Stimulated activated CD4-positive, alpha-beta T cell treated with anti-CD3 and anti-CD28 coated beads, TNF-alpha, amount 100 ng/mL, for 4 hours (primary cell): ENCODE measurements at places on chromosomes 13 and 19.
A peak's percentile ranks its signal among the peaks of the same experiment; 100 is the strongest.

- DNase-seq = peak; percentile 30
These were observed at the start of gene CLIP3 for GRCh38 chr19:36032251-36033104. Gene CLIP3, minus strand, starts transcription at chr19:36032873. Its CDS starts 516 bp downstream, at chr19:36032357.

DNA sequence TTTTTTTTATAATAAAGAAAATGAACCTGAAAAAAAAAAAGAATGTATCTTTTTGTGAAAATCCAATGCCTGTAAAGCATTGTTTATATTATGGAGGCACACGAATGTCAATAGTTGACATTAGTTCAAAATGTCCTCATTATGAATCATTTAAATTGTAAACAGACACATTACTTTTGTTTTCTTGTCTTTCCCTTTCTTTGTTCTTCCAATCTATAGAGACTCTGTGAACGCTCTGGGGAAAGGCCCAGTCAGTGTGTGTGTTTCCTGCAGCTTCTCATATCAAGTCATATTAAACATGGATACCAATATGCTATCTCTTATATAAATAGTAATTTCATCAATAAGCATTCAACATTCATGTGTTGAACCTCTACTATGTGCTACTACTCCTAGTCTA, 193.1 kb downstream of the KCTD12 start:
- no peak for DNase-seq

DNA sequence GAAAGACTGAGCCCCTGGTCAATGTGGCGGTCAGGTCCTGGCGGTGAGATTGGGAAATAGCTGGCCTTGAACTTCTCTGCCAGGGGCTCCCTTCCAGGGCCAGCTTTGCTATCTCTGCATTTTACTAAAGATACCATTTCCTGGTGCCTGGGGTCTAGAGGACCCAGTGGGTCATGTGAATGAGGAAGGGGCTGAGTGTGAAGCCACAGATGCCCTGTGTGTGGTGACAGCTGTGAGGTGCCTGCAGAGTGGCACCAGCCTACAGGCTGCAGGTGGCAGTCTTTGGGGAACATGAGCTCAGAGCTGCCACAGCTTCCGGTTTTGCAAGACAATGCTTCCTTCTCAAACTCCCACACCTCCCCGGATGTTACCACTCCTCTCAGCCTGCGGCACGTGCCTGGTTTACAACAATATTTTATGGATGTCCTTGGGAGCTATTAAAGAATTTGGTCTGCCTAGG, 5.2 kb upstream of the MLNR start:
- DNase-seq = no peak

GRCh38 chr19:5369962-5370367, 29.4 kb upstream of the PTPRS start:
- DNase-seq = peak; percentile 11

DNA sequence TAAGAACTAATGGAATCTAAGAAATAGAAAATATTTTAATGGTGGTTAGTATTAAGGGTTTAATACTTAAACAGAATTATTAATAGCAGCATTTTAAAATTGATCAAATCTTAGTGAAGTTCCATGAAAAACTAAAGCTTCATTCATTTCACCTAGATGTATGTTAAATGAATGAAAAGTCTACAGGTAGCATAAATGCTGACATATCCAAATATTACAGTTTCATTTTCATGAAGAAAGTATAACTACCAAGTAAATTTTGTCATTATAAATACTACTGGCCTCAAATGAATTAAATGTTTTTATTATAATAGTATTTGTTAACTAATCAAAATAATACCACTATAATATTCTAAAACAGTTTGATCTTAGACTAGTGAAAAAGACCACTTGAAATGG, 403.3 kb downstream of the LIG4 start:
- no peak for DNase-seq

GRCh38 chr13:80755910-80756309, 415.0 kb upstream of the SPRY2 start:
- DNase-seq = no peak

DNA sequence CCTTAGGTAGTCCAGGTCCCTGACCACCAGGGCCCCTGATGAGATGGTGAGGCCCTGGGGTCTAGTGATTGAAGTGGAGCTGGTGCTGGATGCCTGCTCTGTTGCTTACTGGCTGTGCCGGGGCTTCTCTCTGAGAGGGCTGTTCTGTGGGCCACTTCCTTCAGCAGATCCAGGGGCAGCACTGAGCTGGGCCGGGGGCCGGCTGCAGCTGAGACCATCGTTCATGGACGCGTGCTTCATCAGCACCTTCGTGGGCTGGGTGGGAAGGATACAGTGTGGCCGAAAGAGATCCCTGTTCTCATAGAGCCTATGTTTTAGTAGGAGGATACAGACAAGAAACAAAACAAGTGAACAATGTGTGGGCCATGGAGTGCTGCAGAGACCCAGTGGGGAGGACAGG, 33.2 kb upstream of the TEX29 start:
- no peak for DNase-seq

DNA sequence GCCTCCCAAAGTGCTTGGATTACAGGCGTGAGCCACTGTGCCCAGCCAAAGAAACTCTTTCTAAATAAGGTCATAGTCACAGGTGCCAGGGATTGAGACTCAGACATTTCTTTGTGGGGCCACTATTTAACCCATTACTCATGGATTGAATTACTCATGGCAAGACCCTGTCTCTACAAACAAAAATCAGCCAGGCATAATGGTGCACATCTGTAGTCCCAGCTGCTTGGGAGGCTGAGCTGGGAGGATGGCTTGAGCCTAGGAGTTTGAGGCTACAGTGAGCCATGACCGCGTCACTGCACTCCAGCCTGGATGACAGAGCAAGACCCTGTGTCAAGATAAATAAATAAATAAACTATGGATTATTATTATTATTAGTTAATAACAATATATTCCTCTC, 3.6 kb upstream of the KLF2 start:
- DNase-seq = no peak

- no peak for DNase-seq
These were observed at the start of gene CCNA1 for GRCh38 chr13:36432106-36432544. Gene CCNA1, plus strand, starts transcription at chr13:36432495. Its CDS starts 562 bp downstream, at chr13:36433057.

- no peak for DNase-seq
These were observed 32.6 kb downstream of the VWA8 start for GRCh38 chr13:41928323-41928722.

DNA sequence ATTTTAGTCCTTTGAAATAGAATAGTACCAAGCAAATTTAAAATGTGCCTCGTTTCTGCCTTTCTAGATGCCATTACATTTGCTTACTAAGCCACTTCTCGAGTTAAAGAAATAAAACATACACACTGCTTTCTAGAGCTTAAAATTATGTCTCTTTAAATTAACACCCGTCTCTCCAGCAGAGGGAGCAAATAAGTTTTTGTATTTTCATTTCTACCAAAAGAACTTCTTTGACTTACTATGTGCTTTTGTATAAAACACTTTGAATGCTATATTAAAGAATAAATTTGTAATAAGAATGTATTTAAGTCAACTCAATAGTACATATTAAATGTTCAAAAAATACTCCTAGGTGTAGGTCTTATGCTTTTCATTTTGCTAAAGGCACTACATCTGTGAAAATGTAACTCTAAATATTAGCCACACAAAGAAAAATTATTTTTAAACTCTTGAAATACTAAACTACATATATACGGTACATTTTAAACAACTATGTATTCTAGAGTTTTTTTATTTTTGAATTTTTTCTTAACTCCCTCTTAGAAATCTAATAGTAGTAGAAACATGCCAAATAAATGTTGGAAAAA, 269.3 kb upstream of the MIR17HG start:
- no peak for DNase-seq

GRCh38 chr13:67281466-67281865, 51.3 kb upstream of the PCDH9 start:
- no peak for DNase-seq

DNA sequence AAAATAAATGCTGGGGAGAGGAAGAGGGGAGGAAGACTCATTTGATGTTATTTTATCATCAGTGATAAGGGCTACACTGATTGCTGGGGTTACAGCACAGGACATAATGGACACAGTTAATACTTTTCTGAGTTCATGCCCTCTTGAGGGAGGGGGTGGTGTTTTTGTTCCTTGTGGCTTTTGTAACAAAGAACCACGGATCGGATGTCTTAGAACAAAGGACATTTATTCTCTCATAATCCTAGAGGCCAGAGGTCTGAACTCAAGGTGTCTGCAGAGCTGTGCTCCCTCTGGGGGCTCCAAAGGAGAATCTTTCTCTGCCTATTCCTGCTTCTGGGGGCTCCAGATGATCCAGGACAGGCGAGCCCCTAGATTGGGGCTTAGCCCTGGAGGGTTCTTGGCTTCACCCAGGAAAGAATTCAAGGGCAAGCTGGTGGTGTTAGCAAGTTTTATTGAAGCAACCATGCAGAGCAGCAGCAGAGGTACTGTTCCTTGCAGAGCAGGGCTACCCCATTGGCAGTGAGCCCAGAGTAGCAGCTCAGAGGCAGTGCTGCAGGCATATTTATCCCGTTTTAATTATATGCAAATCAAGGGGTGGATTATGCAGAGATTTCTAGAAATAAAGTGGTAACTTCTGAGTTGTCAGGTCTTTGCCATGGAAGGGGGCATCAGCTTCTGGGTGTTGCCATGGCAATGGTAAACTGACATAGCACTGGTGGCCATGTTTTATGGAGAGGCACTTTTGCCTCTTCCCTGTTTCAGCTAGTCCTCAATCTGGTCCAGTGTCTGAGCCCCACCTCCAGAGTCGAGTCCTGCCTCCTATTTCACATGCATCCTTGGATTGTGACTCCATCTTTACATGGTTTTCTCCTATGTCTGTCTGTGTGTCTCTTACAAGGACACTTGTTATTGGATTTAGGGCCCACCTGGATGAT, 18.0 kb downstream of the VAV1 start:
- DNase-seq = no peak
